Lung microvascular endothelial cell (primary cell): ENCODE measurements at places on chromosomes 7 and 10. TPM values are rescaled to one million over a fixed set of nuclear protein-coding genes. Genes with fewer than 3 reads are reported as not detected.

SPDYE2 gene
- not detected in 2 replicates for total RNA-seq

EN2 gene
- total RNA-seq: not detected in 2 replicates

EBF3 gene
- total RNA-seq: under 0.01 and 0.40 TPM in 2 replicates

TMUB1 gene
- total RNA-seq: 13.1 and 16.9 TPM in 2 replicates

GFRA1 gene
- total RNA-seq: 5.7 and 18.5 TPM in 2 replicates

MAT1A gene
- total RNA-seq: not detected in 2 replicates

NPC1L1 gene
- not detected in 2 replicates for total RNA-seq

LSM8 gene
- total RNA-seq: 37.0 and 37.1 TPM in 2 replicates

SLC16A9 gene
- 0.44 TPM in 1 of 2 replicates, not detected in the other for total RNA-seq

RP9 gene
- total RNA-seq: 7.6 and 9.1 TPM in 2 replicates

NEUROG3 gene
- not detected in 2 replicates for total RNA-seq

SPDYE9 gene
- total RNA-seq: not detected in 2 replicates

CRYGN gene
- not detected in 2 replicates for total RNA-seq

ADCYAP1R1 gene
- total RNA-seq: under 0.01 TPM in 1 of 2 replicates, not detected in the other

TAS2R3 gene
- total RNA-seq: 0.44 and 0.60 TPM in 2 replicates

NKX1-2 gene
- total RNA-seq: not detected in 2 replicates
